ENCODE measurements at places on chromosomes 13 and 19. TPM values are rescaled to one million over a fixed set of nuclear protein-coding genes. Genes with fewer than 3 reads are reported as not detected.

- no peak overlapping the region for H3K27ac ChIP-seq
- no peaks in the 10 kb centered on the region for H3K4me1 ChIP-seq
- no peaks in the 10 kb centered on the region for H3K27me3 ChIP-seq
- H3K4me3 ChIP-seq = no peak overlapping the region
- no peak for DNase-seq
- no peaks in the 10 kb centered on the region for H3K36me3 ChIP-seq
Measured at GRCh38 chr13:85575110-85575509, 224.1 kb downstream of the SLITRK6 start.

CYP4F8 gene
- total RNA-seq = not detected

- H3K27ac ChIP-seq = no peak overlapping the region
- no peak for DNase-seq
- no peaks in the 10 kb centered on the region for H3K27me3 ChIP-seq
- H3K4me1 ChIP-seq = no peaks in the 10 kb centered on the region
- no peak overlapping the region for H3K4me3 ChIP-seq
- no peaks in the 10 kb centered on the region for H3K36me3 ChIP-seq
Measured at GRCh38 chr13:71493189-71493588, 373.8 kb downstream of the DACH1 start.

- H3K36me3 ChIP-seq = no peaks in the 10 kb centered on the region
- H3K27ac ChIP-seq = no peak overlapping the region
- no peaks in the 10 kb centered on the region for H3K4me1 ChIP-seq
- no peak overlapping the region for H3K4me3 ChIP-seq
Measured at GRCh38 chr13:57056601-57057180, 84.0 kb upstream of the PRR20A start.

HSH2D gene
- 1.3 TPM for total RNA-seq

- no peak overlapping the region for H3K4me3 ChIP-seq
- no peak for DNase-seq
- no peaks in the 10 kb centered on the region for H3K36me3 ChIP-seq
- no peak overlapping the region for H3K27ac ChIP-seq
- H3K4me1 ChIP-seq = no peaks in the 10 kb centered on the region
Measured at GRCh38 chr13:40063278-40063698, 407.8 kb downstream of the COG6 start.

GRCh38 chr13:99702687-99703319 lies 201.5 kb downstream of the TM9SF2 start:
- DNase-seq = no peak
- H3K27me3 ChIP-seq = no peaks in the 10 kb centered on the region
- H3K27ac ChIP-seq = no peak overlapping the region
- H3K4me3 ChIP-seq = no peak overlapping the region

PODNL1 gene
- total RNA-seq = 4.3 TPM

IQCN gene
- total RNA-seq = 12.2 TPM

- H3K4me1 ChIP-seq = no peaks in the 10 kb centered on the region
- DNase-seq = no peak
- H3K36me3 ChIP-seq = no peaks in the 10 kb centered on the region
- H3K4me3 ChIP-seq = no peak overlapping the region
- no peak overlapping the region for H3K27ac ChIP-seq
- H3K27me3 ChIP-seq = no peaks in the 10 kb centered on the region
Measured at GRCh38 chr13:23799945-23800344, 89.3 kb downstream of the MIPEP start.

- no peaks in the 10 kb centered on the region for H3K4me1 ChIP-seq
- H3K36me3 ChIP-seq = no peaks in the 10 kb centered on the region
- H3K27ac ChIP-seq = no peak overlapping the region
- H3K27me3 ChIP-seq = no peaks in the 10 kb centered on the region
- no peak for DNase-seq
- no peak overlapping the region for H3K4me3 ChIP-seq
Measured at GRCh38 chr13:37375071-37375470, 223.5 kb downstream of the POSTN start.

GRCh38 chr13:19665427-19665859 lies 32.0 kb downstream of the MPHOSPH8 start:
- H3K4me1 ChIP-seq = no peaks in the 10 kb centered on the region
- H3K27ac ChIP-seq = no peak overlapping the region
- no peak overlapping the region for H3K4me3 ChIP-seq
- DNase-seq = no peak

ICAM5 gene
- 1.3 TPM for total RNA-seq

- no peak for DNase-seq
- H3K4me1 ChIP-seq = no peaks in the 10 kb centered on the region
- H3K27ac ChIP-seq = no peak overlapping the region
Measured at GRCh38 chr13:44231786-44232516, 141.7 kb upstream of the SERP2 start.

DNA sequence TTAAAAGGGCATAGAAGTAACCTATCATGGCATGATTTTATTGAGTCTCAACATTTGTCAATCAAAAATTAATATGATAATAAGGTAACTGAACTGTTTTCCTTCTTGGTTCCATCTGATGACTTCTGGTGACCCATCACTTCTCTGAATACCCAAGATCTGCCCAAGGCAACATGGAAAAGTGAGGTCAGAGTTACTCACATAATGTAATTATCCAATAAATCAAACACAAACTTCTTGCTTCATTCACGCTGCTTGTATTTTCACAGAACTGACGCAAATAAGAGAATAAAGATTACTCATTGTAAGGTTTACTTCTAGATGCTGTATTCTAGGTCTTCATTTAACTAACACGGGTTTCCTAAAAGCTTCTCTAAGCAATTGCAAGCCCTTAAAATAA lies 361.6 kb downstream of the RBM26 start:
- no peak overlapping the region for H3K4me3 ChIP-seq
- no peak overlapping the region for H3K27ac ChIP-seq

All from aorta (tissue), 5 donors.